Type B pancreatic cell (in vitro differentiated cells): ENCODE measurements at places on chromosomes 5 and 9. TPM values are rescaled to one million over a fixed set of nuclear protein-coding genes. Genes with fewer than 3 reads are reported as not detected.
A peak's percentile ranks its signal among the peaks of the same experiment; 100 is the strongest.

DNA sequence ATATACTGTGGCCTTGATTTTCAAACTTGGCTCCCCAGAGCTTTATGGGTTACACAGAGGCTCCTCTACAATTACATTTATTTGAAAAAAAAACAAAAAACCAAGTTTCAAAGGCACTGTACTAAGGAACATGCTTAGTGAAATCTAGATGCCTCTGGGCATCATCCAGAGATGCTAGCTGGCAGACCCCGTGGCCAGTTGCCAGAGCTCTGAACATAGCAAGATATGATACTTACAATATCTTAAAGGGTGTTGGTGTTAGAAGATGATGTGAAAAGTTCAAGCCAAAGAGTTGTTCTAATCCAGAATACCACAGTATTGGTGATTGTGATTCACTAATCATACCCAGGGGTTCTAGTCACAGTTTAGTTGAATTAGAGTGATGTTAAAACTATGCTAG is 87.8 kb downstream of the JAK2 start:
- H3K4me3 ChIP-seq = no peak overlapping the region
- H3K4me1 ChIP-seq = no peaks in the 10 kb centered on the region
- no peaks in the 10 kb centered on the region for H3K27me3 ChIP-seq
- H3K27ac ChIP-seq = no peak overlapping the region
- no peak for DNase-seq

PRELID1 gene
- total RNA-seq = 126 and 163 TPM in 2 replicates

- H3K4me1 ChIP-seq = peaks cover 4% of the 10 kb centered on the region
- no peak for DNase-seq
- H3K4me3 ChIP-seq = no peak overlapping the region
- H3K27me3 ChIP-seq = peaks cover 3% of the 10 kb centered on the region
These were observed 511.7 kb downstream of the BNC2 start for GRCh38 chr9:16358751-16359150.

GKAP1 gene
- total RNA-seq = 4.3 and 8.4 TPM in 2 replicates

GRCh38 chr5:172806897-172807672 is 27.0 kb upstream of the ERGIC1 start:
- no peak for DNase-seq
- peaks cover 5% of the 10 kb centered on the region for H3K36me3 ChIP-seq
- peak overlapping the region; percentile 96 for H3K27ac ChIP-seq
- peaks cover 13% of the 10 kb centered on the region for H3K4me1 ChIP-seq

GRCh38 chr5:22306011-22306410 is 547.1 kb downstream of the CDH12 start:
- H3K27me3 ChIP-seq = no peaks in the 10 kb centered on the region
- no peak overlapping the region for H3K27ac ChIP-seq
- no peaks in the 10 kb centered on the region for H3K36me3 ChIP-seq
- H3K4me1 ChIP-seq = no peaks in the 10 kb centered on the region

CDH18 gene
- total RNA-seq = 17.8 and 20.2 TPM in 2 replicates

DNA sequence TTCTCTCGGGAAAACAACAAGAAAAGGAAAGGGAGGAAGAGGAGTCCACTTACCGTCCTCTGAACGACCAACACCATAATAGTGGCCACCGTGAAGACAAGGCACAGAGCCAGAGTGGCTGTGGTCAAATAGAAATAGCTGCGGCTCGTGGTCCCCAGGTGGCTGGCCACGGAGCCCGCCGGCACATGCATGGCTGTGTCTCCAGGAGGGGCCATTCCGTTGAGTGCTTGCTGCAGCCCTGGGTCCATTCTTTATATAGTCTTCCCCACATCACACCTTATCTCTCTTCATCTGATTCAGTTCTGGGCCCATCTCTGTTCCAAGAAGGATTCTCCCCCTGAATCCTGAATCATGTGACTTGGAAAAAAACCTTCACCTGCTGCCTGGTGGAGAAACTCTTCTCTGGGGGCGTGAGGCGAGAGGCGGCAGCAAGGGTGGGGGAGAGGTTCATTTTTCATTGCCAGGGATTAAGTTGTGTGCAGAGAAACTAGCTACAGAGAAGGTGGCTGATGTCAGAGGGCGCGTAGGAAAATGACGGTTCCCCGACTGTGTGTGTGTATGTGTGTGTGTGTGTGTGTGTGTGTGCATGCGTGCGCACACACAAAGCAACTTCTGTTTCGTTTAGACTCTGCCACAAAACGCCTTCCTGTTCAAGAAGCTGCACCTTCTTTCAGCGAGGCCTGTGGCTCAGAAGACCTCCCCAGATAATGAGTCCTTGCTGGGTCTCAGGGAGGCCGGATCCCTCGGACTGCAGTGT is at the start of gene TNFSF8:
TSS of gene TNFSF8 (minus strand) at position 536 of the 757 bp plus-strand sequence. CDS start at position 248, 288 bp downstream.
- DNase-seq = no peak
- no peak within 1 kb of the TSS for H3K27ac ChIP-seq
- peaks cover 37% of the 10 kb centered on the region for H3K27me3 ChIP-seq

DNA sequence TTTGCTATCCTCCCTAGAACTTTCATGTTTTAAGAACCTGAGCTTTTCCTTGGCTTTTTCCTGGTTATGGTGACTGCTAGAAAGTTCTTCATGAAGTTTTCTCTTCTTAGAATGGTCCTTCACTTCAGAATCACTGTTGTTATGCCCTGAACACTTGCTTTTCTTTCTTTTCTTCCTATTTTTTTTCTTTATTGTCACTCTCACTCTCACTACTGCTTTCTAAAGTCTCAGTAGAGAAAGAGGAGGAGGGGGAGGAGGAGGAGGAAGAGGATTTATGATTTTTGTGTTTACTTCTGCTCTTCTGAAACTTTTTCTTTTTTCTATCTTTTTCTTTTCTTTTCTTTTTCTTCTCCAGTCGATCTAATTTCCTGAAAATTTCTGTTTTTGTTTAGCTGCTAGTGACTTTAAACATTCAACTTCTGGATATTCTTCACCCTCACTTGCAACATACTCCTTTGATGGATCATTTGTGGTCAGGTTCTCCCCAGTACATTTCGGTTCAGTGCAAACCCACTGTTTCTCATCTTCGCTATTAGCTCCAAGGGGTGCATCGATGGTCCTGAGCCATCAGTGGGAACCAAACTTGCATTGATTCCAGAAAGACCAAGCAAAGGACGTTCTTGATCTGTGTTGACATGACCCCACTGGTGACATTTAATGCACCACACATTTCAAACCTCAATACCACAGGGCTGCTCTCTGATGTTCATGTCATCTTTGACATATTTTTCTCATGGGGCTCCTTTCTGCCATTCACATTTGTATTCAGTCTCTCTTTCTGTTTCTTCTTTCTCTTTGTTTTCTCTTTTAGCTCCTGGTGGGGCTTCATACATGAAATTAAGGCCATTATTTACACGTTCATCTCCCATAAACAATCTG is 81.6 kb upstream of the HAND1 start:
- no peaks in the 10 kb centered on the region for H3K27me3 ChIP-seq
- H3K36me3 ChIP-seq = no peaks in the 10 kb centered on the region

DND1 gene
- total RNA-seq = 1.6 and 2.6 TPM in 2 replicates

DNA sequence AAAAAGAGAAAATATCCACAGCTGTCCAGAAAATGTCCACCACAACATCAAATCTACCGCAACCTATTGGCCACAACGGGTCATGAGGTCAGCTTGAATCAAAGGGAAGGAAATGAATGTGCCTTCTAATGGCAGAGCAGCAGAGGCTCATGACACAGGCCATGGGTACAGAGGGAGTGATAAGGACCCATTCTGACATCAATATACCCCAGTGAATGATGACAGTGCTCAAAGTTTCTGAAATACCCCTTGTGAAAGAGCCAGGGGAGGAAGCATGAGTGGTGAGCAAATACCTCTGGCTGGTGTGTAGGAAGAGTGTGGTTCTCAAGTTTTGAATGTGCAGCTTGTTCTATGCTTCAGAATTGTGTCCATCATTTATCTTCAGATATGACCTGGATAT is 348.2 kb downstream of the IRX1 start:
- no peaks in the 10 kb centered on the region for H3K36me3 ChIP-seq
- H3K4me3 ChIP-seq = no peak overlapping the region
- H3K27ac ChIP-seq = no peak overlapping the region

DNA sequence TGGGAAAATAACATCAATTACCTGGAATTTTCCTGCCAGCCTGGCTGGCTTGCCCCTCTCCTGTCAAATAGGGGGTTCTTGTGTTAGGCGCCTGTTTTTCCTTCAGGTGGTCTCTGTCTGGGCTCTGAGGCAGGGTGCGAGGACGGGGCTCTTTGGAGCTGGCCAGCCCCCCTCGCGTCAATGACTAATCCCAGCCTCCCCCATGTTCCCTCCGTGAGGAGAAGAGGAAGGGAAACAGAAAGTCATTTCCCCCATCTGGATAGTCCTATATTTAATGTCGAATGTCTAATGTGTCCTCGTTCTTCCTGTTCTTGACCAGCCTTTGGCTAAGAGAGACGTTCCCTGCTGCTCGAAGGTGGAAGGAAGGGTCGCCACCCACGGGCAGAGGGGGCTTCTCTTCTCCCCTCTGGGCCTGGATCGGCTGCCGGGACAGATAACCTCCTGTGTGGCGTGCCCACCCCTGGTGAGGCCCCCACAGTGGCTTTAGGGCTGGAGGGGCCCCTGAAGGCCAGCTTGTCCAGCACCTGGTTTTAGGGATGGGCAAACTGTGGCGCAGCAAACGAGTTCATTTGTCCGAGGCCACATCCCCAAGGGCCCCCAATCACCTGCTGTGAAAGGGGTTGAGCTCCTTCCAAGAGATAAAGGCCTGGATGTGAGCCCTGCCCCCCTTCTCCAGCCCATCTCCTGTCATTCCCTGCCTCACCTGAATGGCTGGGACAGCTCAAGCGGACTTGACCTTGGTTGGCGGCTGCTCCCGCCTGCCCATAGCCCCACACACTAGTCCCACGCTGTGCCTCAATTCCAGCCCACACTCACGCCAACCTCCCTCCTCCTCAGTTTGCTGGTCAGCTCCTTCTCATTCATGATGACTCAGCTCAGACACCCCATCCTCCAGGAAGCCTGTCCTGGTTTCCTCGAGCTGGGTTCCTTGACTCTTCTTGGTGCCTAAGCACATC is 35.9 kb upstream of the UNC5A start:
- H3K36me3 ChIP-seq = no peaks in the 10 kb centered on the region
- H3K27me3 ChIP-seq = peaks cover 37% of the 10 kb centered on the region
- H3K4me3 ChIP-seq = no peak overlapping the region
- peaks cover 4% of the 10 kb centered on the region for H3K4me1 ChIP-seq
- no peak overlapping the region for H3K27ac ChIP-seq

DNA sequence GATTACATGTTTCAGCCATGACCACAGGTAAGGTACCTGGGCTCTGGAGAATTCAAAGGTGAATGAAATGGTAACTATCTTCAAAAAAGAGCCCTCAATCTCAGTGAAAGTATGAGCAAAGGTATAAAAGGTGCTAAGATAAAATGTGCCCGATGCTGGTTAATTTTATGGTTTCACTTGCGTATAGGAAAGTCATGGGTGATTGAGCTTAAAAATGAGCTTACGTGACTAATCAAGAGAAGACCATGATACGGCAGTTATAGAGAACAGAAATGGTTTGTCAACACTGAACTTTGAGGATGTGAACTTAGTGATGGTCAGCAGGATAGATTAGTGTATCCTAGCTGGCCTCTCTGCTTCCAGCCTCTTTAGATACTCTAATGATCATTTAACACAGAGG is 320.1 kb downstream of the DEPDC1B start:
- H3K36me3 ChIP-seq = no peaks in the 10 kb centered on the region
- peaks cover 4% of the 10 kb centered on the region for H3K4me1 ChIP-seq
- H3K27me3 ChIP-seq = peaks cover 2% of the 10 kb centered on the region
- no peak overlapping the region for H3K27ac ChIP-seq
- DNase-seq = no peak

ANKRD20A1 gene
- 3.3 and 3.9 TPM in 2 replicates for total RNA-seq

DNA sequence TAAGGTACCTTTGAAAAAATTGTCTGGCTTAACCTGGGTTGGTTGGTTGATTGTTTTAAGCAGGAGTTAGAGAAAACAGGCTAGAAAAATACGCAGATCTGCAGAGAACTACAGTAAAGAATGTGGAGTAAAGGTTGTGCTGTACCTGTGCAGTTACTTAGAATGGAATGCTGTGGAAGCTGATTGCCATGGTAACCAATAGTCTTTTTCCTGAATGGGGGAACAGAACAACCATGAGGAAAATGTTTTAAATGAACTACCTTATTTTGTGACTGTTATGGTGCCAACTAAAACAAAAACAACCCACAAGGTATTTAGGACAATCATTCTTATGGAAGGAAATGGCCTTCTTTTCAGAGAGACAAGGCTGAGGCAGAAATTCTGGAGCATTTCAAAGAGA is 4.8 kb upstream of the HOMER1 start:
- peak overlapping the region; percentile 92 for H3K27ac ChIP-seq
- H3K4me1 ChIP-seq = peaks cover 15% of the 10 kb centered on the region
- H3K4me3 ChIP-seq = peak overlapping the region; percentile 59
- no peak for DNase-seq
- H3K27me3 ChIP-seq = no peaks in the 10 kb centered on the region

DNA sequence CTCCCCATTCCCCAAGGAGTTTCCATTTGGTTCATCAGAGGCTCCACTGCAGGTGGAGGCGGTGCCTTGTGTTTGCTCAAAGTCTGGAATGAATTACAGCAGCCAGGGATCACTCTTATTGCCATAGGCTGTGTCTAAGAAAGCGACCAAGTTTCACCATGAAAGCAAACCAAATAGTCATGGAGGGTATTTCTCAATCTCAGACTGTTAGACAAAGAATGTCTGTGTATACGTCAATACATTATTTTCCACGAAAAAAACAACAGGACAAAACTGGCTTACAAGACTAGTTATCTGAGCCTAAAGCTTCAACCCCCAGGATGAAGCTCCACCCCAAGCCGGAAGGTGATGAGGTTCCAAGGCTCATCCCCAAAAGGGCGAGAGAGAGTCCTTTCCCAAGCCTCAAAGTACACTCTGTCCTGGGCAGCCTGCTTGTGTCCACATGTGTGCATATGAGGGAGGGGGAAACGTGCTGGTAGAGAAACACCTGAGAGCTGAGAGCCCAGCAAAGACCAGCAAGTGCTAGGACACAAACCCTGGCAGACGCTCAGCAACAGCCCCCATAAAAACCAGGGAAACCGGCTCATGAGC is 4.3 kb downstream of the B4GALT1 start:
- no peaks in the 10 kb centered on the region for H3K36me3 ChIP-seq
- H3K4me3 ChIP-seq = peak overlapping the region; percentile 85
- H3K27me3 ChIP-seq = no peaks in the 10 kb centered on the region
- DNase-seq = no peak
- H3K4me1 ChIP-seq = peaks cover 64% of the 10 kb centered on the region

OR13C2 gene
- not detected in 2 replicates for total RNA-seq

- H3K27me3 ChIP-seq = no peaks in the 10 kb centered on the region
- H3K36me3 ChIP-seq = peaks cover 3% of the 10 kb centered on the region
- H3K4me3 ChIP-seq = no peak overlapping the region
- H3K27ac ChIP-seq = no peak overlapping the region
These were observed 110.8 kb downstream of the LHFPL2 start for GRCh38 chr5:78537821-78538220.

SIT1 gene
- total RNA-seq = not detected in 2 replicates

SGCD gene
- total RNA-seq = 4.0 and 8.8 TPM in 2 replicates

SLC34A3 gene
- total RNA-seq = 0.41 and 0.81 TPM in 2 replicates
